Activated CD8-positive, alpha-beta T cell treated with anti-CD3 and anti-CD28 coated beads, Interleukin-2, amount 10 ng/mL, durations not matched to agents 7 days and 5 days (primary cell): ENCODE measurements at places on chromosomes 2 and 18.

DNA sequence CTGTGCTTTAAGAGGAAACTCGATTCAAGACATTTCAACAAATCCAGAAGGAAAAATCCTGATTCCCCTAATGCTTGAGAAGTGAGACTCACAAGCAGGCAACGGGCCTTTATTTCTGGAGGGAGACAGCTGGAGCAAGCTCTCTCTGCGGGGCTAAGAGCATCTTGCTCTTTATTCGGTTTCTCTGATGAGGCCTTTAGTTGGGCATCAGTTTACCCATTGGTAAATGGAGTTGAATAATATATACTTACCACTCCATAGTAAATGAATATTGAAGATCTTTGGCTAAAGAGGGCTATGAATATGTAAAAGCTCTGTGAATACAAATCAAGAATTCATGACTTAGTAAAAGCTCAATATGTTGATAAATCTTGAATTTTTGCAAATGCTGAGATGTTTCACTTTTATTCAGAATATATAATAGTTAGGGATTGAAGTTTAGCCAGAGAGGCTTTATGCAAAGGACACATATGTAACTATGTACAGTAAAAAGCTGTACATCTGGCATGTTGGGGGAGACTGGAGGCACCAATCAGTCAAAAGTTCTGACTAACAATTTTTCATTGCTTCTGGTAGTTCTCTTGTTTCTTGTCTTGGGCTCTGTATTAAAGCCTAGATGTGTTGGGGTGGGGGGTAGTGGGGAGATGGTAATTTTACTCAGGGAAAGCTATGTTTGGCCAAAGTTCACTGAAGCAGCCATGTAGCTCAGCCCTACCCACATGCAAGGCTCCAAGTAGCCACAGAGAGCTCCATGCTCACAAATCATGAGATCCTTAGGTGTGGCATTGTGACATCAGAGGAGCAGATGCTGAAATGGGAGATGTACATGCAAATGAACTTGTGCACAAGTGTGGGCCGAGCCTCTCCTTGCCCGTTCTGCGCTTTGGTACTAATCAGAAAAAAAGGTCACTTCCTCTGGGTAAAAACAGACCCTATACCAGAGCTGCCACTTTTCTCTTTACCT is 200.2 kb downstream of the SATB2 start:
- no peak for DNase-seq

GRCh38 chr18:68035774-68036522 is 519.4 kb upstream of the DSEL start:
- DNase-seq = no peak

DNA sequence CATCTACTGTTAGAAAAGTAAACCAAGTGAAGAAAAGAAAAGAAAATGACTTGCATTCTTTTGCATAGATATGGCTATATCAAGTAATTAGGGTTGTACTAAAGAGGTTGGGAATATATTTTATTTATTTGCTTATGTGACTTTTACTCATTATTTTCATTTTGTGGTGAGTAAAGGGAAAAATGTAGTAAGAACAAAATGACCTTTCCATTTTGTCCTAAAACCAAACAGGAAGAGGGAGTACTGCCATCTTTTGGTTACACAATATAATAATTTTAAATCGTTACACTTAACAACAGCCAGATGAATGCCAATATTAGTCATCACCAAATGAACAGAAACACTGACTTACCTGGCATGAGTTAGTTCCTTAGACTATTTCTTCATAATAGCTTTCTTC is 47.3 kb upstream of the NDUFV2 start:
- DNase-seq = no peak

DNA sequence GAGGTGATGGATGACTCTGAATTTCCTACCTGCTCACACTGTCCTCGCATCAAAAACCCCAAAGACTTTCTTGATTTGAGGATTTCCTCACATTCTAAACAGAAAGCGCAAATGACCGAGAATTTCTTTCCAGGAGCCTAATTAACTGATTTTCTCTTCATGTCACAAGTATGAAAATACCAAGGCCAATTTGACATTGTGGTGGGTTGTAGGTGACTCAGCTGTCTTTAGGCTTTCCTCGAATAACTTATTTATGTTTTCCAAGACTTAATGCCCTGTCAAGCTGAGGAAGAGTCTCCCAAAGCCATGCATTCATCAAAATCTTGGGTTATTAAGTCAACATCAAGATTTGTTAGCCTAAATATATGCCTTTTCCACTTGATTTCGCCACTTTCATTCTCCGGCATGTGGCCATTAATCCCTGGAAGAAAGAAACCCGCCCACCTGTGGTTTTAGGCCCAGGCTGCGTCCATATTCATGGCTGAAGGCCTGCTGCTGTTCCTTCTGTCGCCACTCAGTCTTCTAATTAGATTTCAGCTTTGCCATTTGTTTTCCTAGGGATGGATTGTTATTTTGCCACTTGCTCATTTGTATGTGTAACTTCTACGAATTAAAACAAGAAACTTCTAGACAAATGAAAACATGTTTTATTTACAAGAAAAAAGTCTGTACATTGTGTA is 84.9 kb downstream of the ST6GAL2 start:
- DNase-seq = no peak

DNA sequence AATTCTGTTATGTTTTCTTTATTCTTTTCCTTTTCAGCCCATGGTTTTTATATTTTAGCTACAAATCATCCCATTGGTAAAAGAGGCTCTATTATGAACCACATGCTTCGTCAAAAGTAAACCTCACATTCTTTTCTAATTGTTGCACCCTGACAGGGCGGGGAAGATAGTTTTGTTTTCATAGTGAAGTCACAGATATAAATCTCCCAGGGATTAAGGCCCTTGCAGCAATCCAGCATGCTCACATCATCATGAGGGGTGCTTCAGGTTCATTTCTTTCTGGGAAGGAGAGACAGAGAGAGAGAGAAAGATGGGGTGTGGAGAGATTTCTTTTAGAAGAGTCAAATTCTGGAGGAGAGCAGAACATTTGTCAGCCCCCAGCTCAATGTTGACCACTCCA is 124.5 kb upstream of the CDC42EP3 start:
- no peak for DNase-seq

GRCh38 chr2:86671337-86671981 is 47.8 kb upstream of the RNF103 start:
- DNase-seq = no peak

DNA sequence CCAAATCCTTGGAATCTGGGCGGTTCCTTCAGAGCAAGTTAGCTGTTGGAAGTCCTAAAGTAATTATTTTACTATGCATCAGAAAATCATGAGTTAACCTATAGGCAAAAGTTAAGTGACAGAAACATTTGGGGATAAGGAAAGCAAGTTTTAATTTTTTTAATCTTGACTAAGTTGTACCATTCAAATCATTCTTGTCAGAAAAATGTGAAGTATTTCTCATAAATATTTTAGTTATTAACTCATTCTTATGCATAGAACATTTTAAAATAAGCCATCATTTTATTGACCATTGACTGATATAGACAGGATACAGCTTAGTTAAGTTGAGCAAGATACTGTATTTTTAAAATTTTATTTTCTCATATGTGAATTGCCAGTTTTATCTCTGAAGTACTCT is 98.2 kb upstream of the FOSL2 start:
- no peak for DNase-seq

DNA sequence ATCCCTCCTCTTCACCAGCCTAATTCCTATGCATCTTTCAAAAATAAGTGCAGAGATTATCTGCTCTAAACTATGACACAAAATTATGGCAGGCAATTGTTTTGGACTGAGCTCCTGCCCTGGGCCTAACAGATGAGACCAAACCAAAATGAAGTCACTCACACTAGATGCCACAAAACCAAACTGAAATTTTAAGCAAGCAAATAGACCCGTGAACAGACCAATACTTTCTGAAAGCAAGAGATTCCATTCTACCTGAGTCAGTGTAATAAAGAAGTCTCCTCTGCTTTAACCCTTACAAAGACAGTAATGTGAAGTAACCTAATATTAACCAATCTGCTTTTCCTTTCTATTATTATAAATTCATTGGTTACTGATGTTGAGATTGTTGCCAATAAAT is 84.3 kb downstream of the RIT2 start:
- DNase-seq = no peak

GRCh38 chr2:237012004-237012403 is 73.7 kb upstream of the COPS8 start:
- no peak for DNase-seq

- no peak for DNase-seq
These were observed 9.6 kb upstream of the TGIF1 start for GRCh38 chr18:3440341-3440740.

GRCh38 chr2:215435280-215435869 is 493 bp downstream of the FN1 start:
- peak; percentile 25 for DNase-seq

GRCh38 chr2:160207804-160208654 is 8.0 kb upstream of the ITGB6 start:
- DNase-seq = no peak

DNA sequence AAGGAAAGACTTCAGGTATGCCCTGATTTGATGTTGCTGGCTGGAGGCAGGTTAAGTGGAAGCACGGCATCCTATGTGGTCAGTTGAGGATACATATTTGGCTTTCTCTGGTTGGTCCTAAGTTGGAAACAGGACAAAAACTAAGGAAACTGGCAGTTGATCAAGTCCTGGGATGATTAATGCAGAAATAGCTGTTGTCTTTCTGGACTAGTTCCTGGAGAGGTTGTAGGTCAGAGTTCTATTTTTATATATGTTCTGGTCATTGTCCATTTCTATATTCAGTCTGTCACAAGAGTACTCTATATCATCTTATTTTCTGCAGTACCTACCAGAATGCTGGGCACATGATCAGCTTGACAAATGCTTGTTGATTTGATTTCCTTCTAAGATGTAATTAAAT is 4.0 kb upstream of the SLC35F5 start:
- no peak for DNase-seq

GRCh38 chr2:99653433-99653832 is 163.6 kb upstream of the REV1 start:
- DNase-seq = no peak
